Type B pancreatic cell (in vitro differentiated cells): ENCODE measurements at places on chromosomes 3 and 15. TPM values are rescaled to one million over a fixed set of nuclear protein-coding genes. Genes with fewer than 3 reads are reported as not detected.

DNA sequence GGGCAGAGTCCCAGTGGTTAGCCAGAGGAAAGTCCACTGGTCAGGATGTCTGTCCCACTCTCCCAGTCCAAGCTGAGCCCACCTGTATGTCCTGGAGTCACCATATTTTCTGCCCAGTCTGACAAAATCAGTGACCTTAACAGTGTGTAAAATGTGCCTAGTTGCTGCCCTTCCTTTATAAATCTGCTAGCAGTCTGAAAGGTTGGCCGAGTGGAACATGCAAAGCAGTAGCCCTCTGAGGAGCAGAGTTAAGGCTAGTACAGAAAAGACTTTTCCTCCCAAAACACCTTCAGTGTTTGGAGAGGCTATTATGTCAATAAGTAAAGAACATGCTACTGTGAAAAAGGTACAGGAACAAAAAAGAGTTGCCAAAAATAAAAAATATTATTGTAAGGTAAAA lies 15.3 kb downstream of the TTC21A start:
- no peak for DNase-seq

- no peak for DNase-seq
These were observed 23.8 kb upstream of the OXTR start for GRCh38 chr3:8793242-8793641.

GRCh38 chr3:12877040-12877439 lies 35.7 kb upstream of the RPL32 start:
- no peak for DNase-seq

DNA sequence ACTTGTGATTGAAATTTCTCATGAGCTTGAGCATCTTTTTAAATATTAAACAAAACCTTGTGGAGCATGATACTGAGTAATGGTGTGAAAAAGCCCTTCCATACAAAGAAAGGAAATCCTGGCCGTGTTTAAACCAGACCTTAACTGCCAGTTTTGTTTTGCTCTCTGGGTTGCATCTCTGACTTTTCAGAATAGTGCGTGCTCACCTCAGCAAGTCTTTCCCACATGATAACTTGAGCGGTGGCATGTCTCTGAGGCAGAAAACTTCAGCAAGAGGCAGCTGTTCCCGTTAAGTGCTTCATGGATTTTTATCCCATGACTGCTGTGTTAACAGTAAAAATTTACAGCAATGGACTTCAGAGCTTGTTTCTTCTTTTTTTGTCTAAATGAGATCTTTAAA lies 393.3 kb downstream of the FEZF2 start:
- no peak for DNase-seq

DNA sequence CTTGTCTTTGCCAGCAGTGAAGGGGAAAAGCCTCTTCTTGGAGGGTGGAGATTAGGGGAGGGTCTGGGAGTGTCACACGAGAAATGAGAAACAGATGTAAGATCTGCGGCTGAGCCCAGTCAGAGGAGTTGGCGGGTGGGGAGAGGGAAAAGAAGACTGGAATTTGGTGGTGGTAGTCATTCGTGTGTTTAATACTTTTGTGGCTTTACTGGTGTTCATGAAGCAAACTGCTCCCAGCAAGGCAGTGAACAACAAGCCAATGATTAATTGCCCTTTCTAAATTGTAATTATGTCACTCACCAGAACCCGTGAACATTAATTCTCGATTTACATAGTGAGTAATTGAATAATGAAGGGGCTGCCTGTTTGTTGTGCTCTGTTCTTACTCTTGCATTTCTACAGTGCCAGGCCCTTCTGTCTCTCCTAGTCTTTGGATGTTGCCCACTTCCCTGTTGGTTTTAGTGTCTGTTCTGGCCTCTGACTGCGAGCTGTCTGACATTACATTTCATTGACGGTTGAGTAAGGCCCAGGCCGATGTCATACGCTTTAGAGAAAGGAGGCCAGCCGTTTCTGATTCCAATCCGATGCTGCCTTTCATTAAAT lies 78.0 kb downstream of the CHCHD6 start:
- no peak for DNase-seq

GRCh38 chr15:63939531-63940130 lies 105.9 kb upstream of the HERC1 start:
- DNase-seq = no peak

- DNase-seq = no peak
These were observed 21.7 kb downstream of the RPLP1 start for GRCh38 chr15:69474291-69474690.

DNA sequence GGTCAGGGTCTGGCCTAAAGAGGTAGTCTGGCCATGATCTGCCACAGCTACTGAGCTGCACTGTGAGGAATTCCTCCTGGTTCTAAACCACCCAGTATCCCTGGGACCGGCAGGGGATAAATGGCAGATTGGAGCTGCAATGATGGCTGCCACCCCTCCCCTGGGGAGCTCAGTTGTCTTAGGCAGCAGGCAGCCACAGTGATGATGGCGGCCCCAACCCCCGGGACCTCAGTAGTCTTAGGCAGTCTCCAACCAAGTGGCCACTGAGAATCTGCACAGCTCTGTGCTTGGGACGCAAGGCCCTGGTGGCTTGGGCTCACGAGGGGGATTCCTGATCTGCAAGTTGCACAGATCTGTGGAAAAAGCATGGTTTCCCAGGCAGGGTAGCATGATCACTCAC lies 68.1 kb downstream of the STRIT1 start:
- DNase-seq = no peak

- DNase-seq = no peak
These were observed 703.7 kb downstream of the CADM2 start for GRCh38 chr3:85662462-85662861.

DNA sequence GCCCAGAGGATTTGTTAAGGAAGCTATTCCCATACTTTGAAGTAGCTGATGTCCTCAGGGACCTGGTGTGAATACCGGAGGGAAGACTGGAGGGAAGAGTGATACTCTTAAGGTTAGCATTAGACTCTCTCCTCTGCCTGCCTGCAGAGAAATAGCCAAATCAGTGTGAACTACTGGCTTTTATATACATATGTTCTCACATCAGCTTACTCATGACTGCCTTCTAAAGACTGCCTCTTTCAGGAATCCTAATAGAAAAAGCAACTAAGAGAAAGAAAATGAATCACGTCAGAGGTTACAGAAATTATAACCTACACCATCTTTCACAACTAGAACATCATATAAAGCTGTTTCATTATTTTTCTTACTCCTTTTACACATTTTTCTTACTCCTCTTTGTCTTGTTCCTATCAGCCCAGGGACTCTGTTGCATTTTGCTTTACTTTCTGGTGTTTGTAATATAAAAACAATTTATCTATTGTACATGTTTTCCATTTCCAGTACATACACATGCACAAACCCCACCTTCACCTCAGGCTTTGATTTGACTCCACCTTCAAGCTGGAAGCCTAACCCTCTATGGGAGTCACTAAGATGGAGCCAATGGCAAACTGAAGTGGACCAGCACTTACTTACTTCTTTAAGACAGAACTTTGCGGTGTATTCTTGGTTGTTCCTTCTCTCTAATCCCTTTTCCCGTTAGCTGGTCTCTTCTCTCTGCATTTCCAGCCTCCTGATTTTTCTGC lies 257.7 kb upstream of the UBE2E1 start:
- DNase-seq = no peak

GRCh38 chr15:98668566-98669308 lies 20.4 kb downstream of the IGF1R start:
- no peak for DNase-seq

GRCh38 chr15:78302579-78303312 lies 3.3 kb upstream of the SKIC8 start:
- DNase-seq = no peak

DNA sequence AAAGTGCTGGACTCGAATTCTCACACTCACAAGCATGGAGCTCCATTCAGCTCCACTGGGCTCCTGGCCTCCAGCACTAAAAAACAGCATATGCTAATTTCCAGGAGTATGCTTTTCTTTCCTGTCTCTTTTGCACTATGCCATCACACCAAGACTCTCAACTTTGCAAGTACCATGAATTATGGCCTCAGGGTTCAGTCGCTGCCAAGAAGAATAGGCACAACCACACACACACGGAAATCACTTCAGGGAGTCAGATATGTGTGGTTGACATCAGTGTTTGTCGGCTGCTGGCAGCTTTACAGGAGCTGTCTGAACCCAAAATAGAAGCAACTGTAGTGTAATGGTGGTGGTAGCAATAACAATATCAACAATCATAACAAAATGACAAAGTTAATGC lies 305.0 kb upstream of the SLCO3A1 start:
- no peak for DNase-seq

DNA sequence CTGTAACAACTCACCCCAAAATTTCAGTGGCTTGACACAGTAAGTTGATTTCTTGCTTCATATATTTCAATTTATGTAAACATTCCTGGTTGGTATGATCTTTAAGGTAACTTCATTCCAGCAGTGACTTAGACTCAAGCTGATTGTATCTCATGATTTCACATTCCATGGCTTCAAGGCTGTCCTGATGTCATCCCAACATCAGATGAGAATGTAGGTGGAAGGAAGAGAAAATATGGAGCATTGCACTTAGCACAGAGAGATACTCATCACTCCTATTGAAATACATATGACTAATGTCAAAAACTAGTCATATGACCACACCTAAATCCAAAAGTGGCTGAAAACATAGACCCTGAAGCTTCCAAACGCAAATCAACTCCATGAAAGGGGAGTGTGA lies 793.8 kb downstream of the TBL1XR1 start:
- DNase-seq = no peak

DNA sequence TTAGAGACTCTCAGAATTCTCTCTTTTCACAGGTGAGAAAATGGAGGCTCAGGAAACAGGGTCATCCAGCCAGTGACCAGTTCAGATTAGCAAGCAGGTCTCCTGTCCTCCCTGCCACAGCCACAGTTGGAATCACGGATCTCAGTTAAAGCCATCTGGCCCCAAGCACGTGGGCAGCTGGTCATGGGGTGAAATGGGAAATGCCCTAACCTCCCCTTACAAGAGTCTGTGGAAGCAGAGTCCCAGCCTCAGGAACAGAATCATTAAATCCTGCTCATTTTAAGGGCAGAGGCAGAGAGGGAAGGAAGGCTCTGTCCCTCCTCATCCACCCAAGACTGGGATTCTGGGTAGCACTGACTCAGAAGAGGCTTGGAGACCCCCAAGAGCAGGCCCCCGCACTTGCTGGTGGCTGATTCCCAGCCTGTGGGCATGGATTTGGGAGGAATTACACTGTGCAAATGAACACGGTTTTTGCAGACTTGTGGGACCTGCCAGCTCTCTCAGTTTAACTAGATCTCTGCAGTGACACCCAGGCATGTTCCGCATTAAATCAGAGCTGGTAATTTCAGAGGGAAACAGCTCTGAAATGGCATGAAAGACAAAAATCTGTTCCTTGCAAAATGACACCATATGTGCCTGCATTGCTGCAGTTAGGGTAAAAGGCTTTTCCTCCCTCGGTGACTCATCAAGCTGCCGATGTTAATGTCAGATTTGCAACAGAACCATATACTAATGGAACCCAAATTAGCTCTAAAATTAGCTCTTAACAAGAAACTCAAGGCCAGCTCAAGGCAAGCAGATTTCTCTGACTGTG lies 89.0 kb downstream of the BDH1 start:
- DNase-seq = no peak

DNA sequence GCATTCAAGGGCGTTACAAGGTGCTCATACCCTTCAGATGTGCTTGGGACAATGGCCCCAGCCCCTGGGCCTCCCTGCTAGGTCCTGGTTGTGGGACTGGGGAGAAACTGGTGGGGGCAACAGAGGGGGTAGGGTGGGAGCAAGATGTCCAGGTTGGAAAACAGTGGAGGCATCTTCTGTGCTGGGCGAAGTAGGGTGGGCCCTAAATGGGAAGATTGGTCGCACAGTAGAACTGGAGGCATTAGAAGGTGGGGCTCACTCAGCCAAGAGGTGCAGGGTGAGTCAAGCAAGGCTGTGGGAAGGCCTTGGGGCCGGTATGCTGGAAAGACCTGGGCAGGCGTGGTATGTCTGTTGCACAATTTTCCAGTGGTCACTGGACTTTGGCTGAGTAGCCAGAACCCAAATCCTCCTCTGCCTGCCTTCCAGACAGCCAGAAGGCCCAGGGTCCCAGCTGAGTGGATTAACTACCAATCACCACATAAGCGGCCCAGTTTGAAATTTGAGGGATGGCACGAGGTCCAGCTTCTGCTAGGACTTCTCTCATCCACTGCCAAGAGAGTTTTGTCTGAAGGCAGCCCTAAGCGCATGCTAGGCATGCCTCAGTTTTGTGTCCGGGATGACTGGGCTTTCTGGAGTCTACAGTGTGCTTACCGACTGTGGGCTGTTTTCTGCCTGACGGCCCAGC lies 74.5 kb downstream of the LSM3 start:
- no peak for DNase-seq

DNA sequence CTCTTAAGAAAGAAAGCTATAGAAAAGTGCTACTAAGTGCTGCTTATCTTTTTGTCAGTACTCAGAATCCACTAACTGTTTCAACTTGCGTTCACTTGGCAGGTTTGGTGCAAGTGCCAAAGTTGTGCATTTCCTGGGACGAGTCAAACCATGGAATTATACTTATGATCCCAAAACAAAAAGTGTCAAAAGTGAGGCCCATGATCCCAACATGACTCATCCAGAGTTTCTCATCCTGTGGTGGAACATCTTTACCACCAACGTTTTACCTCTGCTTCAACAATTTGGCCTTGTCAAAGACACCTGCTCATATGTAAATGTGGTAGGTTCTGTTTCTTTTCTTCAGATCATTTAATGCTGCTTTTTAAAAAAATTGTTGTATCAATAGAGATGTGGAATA lies 32.6 kb downstream of the GYG1 start:
- no peak for DNase-seq

- DNase-seq = no peak
These were observed 3.0 kb downstream of the CXCR6 start for GRCh38 chr3:45946307-45946706.

GRCh38 chr3:30612437-30613132 lies 6.2 kb downstream of the TGFBR2 start:
- DNase-seq = no peak

- DNase-seq = no peak
These were observed 5.2 kb downstream of the LRIG1 start for GRCh38 chr3:66495668-66496045.

DNA sequence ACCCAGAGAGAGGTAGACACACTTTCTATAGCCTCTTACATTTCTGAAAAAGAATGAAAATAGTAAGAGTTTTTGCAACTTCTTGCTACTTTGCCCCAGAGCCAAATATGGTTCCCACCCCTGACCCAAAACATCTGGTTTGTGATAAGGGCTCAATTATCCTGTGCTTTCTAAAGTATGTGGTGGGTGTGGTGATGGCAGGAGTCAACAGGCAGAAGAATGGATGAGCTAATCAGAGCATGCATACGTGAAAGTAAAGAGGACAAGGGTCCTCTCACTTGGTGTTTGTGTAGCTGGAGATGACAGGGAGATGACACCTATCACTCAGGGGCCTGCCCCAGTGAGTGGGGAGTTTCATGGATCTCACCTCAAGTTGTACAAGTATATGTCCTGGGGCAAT lies 19.1 kb downstream of the KBTBD8 start:
- no peak for DNase-seq

- DNase-seq = no peak
These were observed 766 bp upstream of the EMC4 start for GRCh38 chr15:34223904-34224596.

GRCh38 chr15:73792415-73792814 lies 39.3 kb upstream of the INSYN1 start:
- DNase-seq = no peak

STAG1 gene
- total RNA-seq = 33.7 and 45.5 TPM in 2 replicates

LYZL4 gene
- 0.36 TPM in 1 of 2 replicates, not detected in the other for total RNA-seq

HRG gene
- not detected in 2 replicates for total RNA-seq

IGF2BP2 gene
- total RNA-seq = 101 and 140 TPM in 2 replicates

IQCF5 gene
- total RNA-seq = not detected in 2 replicates

MAP4 gene
- total RNA-seq = 96.8 and 120 TPM in 2 replicates

THPO gene
- 0.41 and 0.52 TPM in 2 replicates for total RNA-seq

CRABP1 gene
- total RNA-seq = 20.5 and 685 TPM in 2 replicates

IL17RD gene
- total RNA-seq = 14.8 and 47.4 TPM in 2 replicates

ZXDC gene
- total RNA-seq = 29.0 and 30.0 TPM in 2 replicates

FRMD4B gene
- 37.4 and 38.7 TPM in 2 replicates for total RNA-seq

STAB1 gene
- 0.12 TPM in 1 of 2 replicates, not detected in the other for total RNA-seq

ITIH1 gene
- 8.0 and 12.2 TPM in 2 replicates for total RNA-seq

DAPK2 gene
- 3.4 and 5.0 TPM in 2 replicates for total RNA-seq
